ENCODE measurements at places on chromosomes 3 and 15.

DNA sequence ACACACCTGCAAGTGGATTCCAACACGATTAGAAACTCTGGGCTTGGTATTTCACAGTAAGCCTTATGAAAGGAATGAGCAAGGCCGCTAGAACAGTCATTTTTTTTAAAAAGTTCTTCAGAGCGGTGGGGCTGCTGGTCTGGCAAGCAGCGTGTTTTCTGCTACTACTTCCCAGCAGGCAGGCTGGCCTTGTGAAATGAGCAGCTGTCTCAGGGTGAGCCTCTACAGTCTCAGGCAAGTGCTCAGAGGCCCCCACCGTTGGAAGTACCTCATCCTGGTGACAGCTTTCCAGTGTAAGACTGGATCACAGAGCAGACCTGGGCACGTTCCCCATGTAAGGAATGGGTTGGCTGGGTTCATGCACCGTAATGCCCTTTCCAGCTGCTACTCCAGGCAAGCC, 119.2 kb downstream of the LRIG1 start:
- no peak for DNase-seq

DNA sequence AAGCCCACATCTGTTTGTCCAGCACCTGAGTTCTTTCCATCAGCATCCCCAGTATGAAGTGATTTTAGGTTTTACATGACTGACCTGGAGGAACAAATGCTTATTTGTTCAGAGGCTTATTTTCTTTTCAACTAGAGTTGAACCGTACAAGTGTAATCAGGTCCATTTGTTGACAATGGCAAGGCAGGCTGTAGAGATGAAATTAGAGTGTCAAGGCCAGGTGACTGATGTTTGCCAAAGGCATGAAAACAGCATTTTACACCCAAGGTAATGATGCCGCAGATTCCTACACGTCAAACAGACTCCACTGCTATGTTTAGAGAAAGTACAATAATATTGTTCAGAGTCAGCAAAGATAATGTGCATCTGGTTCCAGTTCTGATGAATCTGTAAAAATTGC, 96.5 kb downstream of the KCNAB1 start:
- no peak for DNase-seq

DNA sequence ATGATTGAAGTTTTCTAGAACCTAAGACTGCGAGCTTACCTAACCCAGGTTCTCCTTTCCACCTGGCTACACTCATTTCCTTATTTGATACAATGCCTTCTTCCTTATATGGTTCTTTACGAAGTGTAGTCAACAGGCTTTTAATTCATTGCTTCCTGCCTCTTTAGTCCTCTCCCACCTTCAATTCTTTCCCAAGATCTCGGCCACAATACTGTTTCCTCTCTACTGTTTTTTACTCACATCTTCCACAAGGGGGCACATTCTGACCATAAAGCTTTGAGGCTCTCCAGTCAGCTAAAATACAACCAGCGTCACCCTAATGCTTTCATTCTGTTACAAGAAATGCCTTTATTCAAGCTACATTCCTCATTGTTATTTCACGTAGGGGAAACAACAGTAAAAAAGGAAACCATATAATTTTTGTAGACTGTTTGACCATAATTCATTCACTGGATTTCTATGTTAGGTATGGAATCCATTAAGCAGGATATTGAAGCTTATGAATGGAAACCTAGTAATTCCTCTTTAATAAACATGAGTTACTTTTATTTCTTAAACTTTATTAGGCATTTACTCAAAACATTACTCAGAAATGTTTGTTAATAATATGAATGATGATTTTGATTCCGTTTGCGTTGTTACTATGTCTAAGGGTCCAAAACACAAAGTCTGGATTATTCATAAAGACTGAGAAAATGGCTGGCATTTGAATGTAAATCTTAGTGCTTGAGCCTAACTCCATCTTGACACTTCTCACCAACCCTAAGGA, 29.5 kb upstream of the VEPH1 start:
- DNase-seq = peak; percentile 50

GRCh38 chr3:123535580-123535979, 49.3 kb downstream of the HACD2 start:
- no peak for DNase-seq

DNA sequence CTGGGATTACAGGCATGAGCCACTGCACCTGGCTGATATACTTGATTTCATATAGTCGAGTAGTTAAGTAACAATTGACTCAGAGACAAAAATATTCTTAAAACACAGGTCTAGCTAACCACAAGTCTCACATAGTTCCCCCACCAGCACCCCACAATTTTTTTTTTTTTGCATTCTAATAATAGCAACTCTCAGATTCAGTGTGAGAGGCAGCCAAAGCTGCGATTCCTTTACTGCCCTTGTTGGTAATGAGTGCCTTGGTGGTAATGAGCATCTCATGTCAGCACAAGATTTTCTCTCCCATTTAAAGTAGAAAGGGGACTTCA, 72.5 kb downstream of the WWTR1 start:
- DNase-seq = peak; percentile 57

GRCh38 chr15:88627463-88627862, 6.3 kb downstream of the AEN start:
- DNase-seq = no peak

DNA sequence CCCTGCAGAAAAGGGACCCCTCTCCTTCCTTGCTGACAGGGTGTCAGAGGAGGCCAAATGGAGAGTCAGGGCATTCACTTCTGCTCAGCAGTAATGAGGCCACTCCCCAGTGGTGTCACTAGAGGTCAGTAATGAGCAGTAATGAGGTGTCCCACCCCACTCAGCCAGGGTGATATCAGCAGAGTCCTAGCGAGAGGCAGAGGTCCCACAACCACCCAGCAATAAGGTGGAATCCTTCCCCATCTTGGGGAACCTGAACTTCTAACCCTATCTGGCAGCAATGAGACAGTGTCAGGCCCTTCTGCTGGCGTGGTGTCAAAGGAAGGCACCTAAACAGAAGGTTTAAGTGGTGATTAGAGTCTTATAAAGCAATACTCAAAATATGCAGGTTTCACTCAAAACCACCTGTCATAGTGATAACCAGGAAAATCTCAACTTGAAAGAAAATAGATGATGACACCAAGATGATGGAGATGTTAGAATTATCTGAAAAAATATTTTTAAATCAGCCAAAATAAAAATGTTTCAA, 12.9 kb downstream of the OCA2 start:
- peak; percentile 76 for DNase-seq

DNA sequence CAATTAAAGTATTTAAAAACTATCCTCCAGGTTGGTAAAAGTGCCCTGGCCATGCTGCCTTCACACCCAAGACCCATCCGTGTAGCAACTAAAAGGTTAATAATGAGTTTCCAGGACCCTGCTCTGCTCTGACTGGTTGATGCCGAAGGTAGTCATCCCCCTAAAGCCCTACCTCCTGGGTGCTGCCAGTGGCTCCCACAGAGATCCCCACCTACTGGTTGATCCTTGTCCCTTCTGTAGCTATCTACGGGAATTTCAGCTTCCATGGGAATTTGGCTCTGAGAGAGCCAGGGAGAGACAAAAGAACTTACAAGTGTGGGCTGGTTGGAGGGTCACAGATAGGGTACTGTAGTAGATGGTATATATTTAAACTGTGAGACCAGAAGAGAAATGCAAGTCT, 110.6 kb upstream of the NANOGP8 start:
- no peak for DNase-seq

DNA sequence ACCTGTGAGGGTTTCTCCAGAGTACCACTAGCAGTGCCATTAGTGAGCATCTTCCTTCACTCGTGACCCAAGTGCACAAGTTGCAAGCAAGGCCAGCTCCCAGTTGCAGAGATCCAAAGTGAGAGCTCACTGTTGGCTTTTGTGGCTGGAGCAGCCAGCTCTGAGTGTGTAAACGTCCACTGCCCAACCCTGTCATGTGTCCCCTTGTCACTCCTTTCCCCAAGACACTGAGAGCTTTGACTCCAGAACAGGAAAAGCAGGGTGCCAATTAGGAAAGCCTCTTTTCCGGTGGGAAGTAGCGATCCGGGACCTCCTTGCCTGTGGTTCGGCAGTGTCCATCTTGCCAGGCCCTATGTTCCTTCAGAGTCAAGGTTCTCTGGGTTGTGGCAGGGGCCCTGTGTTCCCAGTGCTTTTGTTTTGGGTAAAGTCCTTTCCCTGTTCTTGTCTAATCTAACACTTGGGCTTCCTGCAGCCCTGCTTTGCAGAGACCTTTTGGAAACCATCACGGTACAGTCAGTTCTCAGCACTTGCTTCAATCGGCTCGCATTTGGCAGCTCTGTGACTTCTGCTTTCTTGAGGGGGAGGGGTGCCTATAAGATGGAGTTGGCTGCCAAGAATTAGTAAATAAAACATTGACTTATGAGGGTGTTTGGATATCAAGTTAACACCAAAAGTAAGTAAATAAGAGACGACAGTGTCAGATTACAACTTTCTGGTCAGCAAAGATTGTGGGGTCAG, 90.5 kb downstream of the DNASE1L3 start:
- DNase-seq = no peak

DNA sequence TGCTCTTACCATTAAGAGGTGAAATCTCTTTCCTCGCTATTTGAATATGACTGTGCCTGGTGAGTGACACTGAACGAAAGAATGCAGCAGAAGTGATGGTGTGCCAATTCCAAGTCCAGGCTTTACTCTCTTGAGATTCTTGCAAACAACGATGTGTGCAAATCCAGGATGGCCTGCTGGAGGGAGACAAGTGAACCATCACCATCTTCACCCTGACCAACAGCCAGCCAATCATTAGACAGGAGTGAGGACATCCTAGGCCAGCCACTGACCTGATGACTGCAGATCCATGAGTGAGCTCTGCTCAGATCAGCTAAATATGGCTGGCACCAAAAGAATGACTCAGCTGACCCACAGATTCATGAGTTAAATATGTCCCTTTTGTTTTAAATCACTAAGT, 878.0 kb downstream of the PDCD6IP start:
- DNase-seq = no peak

GRCh38 chr3:116339441-116340028, 105.8 kb downstream of the LSAMP start:
- no peak for DNase-seq

DNA sequence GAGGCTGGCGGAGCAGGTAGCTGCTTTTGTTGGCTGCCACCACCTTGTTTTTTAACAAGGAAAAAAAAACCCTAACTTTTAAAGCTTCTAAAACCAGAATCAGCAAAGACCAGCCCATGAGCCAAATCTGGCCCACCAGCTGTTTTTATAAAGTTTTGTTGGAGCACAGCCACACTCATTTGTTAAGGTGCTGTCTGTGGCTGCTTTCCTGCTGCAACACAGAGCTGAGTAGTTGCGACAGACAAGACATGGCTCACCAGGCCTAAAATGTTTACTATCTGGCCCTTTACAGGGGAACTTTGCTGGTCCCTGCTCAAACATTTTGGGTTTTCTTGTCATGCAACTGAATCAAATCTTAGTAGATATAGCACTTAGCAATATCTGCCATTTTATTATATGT, 18.9 kb downstream of the EFCAB12 start:
- DNase-seq = no peak

GRCh38 chr3:29559741-29560465, 279.0 kb downstream of the RBMS3 start:
- no peak for DNase-seq

DNA sequence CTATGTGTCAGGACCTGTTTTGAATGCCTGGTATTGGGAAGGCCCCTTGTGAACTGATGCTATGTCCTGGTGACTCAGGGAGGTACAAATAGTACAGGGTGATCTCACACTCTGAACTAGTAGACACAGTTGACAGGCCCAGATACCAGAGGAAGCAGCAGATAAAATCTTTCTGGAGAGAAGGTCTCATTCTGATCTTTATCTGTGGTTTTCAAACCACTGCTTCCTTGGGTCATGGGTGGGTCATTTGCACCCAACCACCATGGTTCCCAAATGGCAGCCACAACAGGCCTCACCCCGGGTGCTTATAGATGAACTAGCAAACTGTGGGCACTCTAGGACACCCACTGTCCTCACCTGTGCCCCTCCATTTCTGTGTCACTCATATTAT, 43.4 kb downstream of the PXYLP1 start:
- DNase-seq = peak; percentile 46

GRCh38 chr3:127171721-127172120, 21.2 kb upstream of the PRR23E start:
- no peak for DNase-seq

GRCh38 chr3:45145223-45145622, 955 bp downstream of the CDCP1 start:
- DNase-seq = no peak

DNA sequence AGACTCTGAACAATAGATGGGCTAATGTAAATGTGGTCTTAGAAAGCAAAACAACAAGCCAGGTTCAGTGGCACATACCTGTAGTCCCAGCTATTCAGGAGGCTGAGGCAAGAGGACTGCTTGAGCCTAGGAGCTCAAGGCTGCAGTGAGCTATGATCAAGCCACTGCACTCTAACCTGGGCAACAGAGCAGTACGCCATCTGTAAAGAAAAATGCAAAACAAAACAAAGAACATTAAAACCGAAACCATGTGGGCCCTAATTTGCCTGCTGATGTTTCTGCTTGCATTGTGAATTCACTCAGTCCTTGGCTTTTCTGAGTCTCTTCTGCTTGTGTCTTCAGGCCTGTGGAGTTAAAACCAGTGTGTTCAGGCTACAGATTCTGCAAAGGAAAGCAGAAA, 56.7 kb downstream of the CCNL1 start:
- DNase-seq = peak; percentile 69

- no peak for DNase-seq
Measured at GRCh38 chr15:99057020-99057419, 47.9 kb upstream of the SYNM start.

GRCh38 chr3:19946832-19947548, at the start of gene RAB5A:
Gene RAB5A, plus strand, starts transcription at chr3:19947097. Its CDS starts 3,802 bp downstream, at chr3:19950899.
- DNase-seq = peak; percentile 97

- no peak for DNase-seq
Measured at GRCh38 chr3:53074366-53074696, 28.5 kb upstream of the SFMBT1 start.

DNA sequence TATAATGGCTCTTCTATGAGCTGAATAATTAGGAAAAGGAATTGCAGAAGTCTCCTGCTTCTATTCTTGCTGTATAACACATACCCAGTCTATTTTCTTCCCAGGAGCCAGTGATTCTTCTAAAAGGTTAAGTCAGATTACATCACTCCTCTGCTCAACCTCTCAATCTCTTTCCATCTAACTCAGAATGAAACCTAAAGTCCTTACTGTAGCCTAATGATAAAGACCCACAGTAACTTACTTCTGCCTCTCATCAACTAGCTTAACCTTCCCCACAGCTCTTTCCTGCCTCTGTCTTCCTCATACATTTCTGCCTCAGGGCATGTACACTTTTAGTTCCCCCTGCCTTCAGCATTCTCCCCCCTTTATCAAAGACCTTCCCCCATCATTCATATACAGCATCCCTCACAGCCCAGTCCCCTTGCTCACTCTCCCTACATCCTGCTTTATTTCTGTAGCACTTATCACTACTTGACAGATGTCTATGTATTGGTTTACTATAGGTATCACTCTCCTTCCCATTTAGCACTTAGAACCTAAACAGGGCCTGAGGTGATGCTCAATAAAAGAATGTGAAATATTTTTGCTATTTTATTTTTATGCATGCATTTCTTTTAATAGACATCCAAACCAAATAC, 28.5 kb upstream of the CMTM6 start:
- peak; percentile 28 for DNase-seq
